ENCODE measurements at places on chromosomes 1 and 21.
A peak's percentile ranks its signal among the peaks of the same experiment; 100 is the strongest.

GRCh38 chr1:34406833-34407539 lies 230.3 kb downstream of the C1orf94 start:
- peak; percentile 45 for DNase-seq

DNA sequence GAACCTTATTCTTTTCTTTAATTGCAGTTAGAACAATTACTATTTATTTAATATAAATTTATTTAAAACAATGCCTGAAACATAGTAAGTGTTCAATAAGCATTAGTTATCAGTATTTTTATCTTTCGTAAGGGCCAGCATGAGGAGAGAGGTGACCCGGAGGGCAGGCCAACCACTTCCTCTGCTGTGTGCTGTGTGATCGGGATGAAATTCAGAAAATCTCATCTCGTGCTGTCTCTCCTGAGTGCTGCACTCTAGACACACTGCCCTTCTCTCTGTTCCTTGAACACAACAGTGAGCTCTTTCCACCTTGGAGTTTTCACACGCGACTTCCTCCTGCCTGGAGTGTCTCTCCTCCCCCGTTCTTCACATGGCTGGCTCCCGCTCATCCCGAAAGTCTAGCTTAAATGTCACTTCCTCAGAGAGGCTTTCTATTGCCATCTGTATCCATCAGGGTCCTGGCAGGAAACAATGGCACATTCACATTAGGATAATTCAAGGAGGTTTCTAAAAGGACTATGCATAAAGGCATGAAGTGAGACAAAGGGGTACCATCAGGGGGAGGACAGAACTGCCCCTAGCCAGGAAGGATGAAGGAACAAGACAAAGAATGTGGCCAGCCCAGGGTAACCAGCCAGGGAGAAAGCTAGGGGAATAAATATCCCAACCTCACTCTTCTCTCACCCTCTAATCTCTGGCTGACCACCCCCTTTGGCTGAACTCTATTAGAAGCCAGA lies 142.6 kb upstream of the GJB5 start:
- no peak for DNase-seq

DNA sequence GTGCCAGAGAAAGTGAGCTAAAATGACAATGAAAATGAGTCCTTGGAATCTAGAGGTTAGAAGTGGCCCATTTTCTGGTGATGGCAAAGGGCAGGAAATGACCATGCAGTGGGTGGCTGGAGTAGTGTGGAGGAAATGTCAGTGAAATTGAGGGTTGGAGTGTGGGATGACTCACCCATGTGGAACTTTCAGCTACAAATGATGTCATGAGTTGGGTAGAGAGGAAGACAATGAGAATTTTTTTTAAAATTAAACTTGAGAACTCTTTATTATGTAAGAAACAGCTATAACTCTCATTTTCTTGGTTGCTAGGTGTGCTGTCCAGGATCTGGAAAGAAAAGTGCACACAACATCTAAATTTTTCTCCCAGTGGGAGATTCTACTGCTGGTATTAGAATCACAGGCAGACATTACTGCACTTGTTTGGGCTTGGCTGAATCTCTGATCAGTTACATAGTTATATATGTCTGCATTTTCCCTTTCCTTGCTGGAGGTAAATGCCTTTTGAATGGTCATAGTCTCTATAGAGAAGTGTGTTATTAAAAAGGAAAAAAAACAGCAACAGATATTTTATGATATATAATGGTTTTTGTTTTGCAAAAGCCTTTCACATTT lies 56.8 kb upstream of the GNG12 start:
- peak; percentile 66 for DNase-seq

DNA sequence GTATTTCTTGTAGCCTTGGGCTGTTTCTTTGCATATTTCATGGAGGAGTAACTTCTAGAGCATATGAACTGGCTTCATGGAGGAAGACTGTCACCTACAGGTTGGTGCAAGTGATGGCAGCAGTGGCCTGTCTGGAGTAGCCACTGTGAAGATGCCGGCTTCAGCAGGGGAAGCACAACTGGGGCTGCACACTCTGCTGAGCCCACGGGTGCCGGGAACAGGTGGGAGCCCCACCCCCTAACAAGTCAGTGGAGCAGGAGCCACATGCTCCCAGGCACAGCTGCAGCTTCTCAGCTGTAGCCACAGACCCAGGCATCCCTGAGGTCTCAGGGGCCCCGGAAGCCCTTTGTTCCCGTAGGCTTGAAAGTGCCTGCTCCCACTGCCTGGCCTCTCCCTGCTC lies 43.2 kb upstream of the C1orf185 start:
- no peak for DNase-seq

- DNase-seq: no peak
Observed at GRCh38 chr1:95614197-95614596, 380.2 kb downstream of the RWDD3 start.

- no peak for DNase-seq
Observed at GRCh38 chr1:162391790-162392563, 10.4 kb downstream of the C1orf226 start.

DNA sequence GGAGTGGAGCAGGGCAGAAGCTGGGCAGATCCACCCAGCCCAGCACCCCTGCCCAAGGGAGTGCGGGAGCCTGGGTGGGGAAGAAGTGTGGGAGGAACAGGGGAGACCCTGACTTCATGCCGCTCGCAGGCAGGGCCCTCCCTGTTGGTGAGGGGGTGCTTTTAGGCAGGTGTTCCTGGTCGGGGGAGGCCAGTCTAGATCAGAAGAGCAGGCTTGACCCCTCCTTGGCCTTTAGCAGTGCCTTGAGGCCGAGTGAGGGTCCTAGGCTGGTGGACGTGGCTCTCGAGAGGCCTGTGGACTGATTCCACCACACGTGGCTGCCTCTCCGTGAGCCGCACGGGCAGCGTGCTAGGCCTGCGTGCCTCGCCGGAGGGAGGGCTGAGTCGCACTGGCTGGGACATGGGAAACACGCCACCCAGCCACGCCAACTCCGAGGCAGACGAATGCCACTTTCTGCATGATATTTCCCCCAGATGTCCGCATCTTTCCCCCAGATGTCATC lies 19.4 kb upstream of the COL18A1 start:
- no peak for DNase-seq

GRCh38 chr1:113972954-113973353 lies 6.3 kb upstream of the OLFML3 start:
- DNase-seq: no peak

DNA sequence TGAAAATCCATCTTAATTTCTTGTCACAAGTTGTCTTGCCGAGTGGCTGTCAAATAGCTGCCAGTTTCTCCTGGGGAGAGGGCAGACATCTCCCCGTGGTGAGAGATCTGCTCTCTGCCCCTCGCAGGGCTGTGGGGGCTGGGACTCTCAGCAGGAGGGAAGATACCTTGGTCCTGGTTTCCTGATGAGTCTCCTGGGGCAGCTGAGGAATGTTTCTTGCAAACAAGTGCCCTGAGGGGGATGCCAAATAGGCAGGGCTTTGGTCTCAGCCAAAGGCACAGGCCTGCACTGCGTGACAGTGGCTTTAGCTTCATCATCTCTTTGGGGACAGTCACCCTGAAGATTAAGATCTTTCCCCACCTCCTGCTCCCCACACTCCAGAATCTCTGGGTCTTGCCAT lies 40.9 kb downstream of the SYT6 start:
- no peak for DNase-seq

DNA sequence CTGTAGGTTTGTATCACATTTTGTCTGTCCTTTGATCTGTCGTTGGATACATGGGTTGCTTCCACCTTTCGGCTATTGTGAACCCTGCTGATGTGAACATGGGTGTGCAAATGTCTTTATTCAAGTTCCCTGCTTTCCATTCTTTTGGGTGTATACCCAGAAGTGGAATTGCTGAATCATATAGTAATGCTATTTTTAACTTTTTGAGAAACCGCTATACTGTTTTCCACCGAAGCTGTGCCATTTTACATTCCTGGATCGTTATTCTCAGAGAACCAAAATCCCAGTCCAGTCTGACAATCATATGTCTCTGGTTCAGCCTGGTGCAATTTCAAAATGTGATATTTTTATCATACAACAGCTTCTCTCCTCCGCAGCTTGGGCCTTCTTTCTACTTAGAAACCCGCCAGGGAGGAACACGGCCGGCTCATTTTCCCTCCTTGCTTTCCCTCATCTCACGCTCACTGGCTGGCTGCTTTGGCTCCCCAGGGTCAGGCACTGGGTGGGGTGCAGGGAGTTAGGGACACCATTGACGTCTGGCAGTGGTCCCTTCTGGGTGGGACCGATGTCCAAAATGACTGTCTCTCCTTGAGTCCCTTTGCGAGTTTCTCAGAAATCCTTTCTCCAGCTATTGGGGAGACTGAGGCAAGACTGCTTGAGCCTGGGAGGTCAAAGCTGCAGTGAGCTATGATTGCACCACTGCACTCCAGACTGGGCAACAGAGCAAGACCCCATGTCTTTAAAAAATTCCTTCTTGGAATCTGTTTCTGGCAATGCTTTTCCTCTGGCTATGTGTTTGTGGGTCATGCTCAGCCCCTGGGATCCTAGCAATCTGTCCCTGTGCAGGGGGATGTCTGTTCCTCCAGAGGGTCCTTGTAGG lies 73.5 kb upstream of the AKT3 start:
- DNase-seq: no peak

DNA sequence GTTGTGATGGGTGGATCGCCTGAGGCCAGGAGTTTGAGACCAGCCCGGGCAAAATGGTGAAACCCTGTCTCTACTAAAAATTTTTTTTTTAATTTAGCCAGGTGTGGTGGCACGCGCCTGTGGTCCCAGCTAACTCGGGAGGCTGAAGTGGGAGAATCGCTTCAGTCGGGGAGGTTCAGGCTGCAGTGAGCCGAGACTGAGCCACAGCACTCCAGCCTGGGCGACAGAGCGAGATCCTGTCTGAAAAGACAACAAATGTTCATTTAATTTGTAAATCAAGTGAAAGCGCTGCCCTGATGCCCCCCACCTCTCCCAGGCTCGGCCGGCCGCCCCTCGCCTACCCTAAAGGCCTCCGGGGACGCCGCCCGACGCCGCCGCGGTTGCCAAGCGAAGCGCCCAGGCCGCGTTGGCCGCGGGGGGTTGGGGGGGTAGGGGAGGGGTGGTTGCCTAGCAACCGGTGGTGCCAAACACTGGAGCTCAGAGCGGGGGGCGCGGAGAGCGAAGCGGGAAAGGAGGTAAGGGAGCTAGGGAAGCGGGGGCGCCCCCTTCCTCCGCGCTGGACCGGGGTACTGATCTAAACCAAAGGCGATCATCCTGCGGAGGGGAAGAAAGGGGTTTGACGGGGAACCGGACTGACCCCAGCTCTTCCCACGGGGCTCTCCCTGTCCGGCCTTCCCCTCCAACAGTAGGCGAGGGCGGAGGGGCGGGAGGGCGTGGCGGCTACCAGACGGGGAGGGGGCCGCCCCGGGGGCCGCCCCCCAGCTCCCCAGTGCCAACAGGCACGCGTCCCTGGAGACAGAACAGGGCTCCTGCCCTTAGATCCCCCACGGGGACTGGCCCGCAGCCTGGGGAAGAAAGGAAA lies at the start of gene TEKT2:
TEKT2 (plus strand) TSS at position 460 of the 862 bp plus-strand sequence. CDS start 828 bp downstream, outside the sequence.
- no peak for DNase-seq

DNA sequence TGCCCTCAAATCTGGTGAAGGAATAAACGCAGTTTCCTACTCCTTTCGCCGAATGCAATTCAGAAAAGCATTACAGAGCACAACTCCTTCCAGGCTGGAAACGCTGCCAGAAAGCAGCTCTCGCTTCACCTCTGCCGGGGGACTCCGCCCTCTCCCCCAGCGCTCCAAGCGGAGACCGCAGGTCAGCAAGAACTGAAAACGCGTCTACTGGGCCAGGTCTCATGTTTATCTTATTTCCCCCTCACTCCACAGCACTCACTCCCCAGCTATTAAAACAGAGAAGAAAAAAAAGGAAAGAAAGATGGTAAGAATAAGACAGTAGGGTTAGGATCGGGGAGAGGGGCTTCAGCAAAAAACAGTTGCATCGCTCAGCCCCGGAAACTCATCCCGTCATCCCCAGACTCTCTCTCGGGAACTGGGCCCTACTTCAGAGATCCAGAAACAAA lies 833 bp upstream of the RCOR3 start:
- DNase-seq: no peak

- peak; percentile 43 for DNase-seq
Observed at GRCh38 chr1:89780721-89781120, 40.1 kb upstream of the LRRC8D start.

DNA sequence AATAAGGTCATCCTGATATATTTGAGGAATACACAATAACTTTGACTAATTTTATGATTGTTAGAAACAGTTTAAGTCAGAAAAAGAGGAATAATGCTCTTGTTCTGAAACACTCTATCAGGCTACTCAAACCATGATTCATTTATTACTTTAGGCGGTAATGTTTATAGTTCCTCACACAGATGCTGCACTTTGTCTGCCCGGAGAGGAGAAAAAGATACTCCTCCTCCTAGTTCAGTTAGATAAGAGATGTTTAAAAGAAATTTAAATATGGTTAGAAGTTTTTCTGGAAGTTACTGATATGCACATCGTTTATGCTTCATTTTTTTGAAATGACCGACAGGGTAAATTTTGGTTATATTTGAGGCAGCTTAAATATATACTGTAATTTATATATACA lies 103.0 kb downstream of the ZMYM4 start:
- DNase-seq: no peak
